ENCODE measurements at places on chromosomes 7 and 10.

GRCh38 chr7:155414547-155415492 lies 43.1 kb upstream of the EN2 start:
- DNase-seq, result no peak

DNA sequence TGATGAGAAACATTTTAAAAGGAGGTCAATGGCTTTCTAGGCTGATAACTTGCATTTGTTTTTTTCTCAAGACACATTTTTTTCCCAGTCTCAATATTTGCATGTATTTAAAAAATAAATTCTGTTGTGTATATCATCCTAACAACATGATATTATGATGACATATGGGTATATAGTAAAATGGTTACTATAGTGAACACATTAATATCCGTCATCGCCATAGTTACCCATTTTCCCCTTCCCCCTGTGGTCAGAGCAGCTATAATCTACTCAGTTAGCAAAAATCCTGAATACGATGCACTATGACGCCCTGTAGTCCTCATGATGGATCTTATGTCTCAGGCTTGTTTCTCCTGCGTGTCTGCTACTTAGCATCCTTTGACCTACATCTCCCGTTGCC lies 60.9 kb upstream of the ZPBP start:
- no peak for DNase-seq

- no peak for DNase-seq
These were observed 330.7 kb downstream of the ACTR3B start for GRCh38 chr7:153090209-153090608.

GRCh38 chr7:108157606-108158335 lies 27.6 kb upstream of the LAMB4 start:
- DNase-seq, result no peak

DNA sequence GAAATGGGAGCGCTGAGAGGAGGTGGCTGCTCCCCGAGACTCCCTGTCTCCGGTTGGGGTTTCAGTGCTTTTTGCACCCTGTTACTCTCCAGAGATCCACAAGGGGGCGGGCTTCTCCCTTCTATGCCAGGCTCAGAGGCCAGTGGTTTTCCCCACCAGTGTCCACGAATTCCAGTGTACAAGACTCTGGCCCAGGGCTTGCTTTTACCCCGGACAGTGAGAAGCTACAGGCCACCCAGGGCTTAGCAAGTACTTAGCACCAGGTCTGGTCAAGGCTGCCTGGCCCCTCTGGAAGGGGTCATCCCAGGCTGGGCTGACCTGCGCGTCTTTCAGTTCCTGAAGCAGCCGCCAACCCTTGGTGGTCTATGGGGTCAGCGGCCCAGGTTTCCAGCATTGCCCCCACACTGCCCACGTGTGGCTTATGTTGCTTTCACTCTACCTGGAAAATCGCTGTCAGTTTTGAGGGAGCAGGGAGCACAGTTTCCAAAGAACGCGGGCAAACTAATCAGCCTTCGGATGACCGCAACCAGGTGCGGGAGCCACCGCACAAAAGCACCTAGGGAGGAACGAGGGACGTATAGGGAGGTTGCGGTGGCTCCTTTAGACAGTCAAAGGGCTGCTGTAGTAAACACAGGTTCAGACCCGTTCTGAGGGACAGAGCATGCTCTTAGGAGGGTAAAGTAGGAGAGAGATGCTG lies 6.8 kb downstream of the CYP26A1 start:
- no peak for DNase-seq

DNA sequence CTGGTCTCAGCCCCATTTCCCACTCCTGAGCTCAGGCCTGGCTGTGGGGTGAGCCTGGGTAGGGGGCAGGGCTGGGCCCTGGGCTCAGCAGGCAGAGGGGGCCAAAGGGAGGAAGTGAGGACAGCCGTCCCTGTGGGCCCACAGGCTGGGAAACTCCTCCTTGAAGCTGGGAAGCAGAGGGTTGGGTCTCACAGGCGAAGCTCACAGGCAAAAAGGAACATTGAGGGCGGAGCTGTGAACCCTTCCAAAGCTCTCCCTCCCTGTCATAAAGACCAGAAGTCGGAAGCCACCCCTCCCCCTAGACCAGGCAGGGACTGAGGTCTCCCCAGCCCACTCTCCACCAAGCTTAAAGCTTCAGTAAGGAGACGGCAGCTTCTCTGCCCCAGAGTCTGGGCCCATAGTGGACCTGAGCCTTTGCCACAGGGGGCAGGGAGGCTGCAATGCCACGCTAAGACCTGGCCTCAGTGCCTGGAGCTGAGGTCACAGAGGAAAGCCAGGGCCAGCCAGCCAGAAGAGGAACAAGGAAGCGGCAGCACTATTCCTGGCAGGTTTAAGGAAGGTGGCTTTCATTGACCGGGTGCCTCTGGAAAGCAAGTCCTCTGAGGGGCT lies 1.0 kb upstream of the KCP start:
- peak; percentile 70 for DNase-seq

DNA sequence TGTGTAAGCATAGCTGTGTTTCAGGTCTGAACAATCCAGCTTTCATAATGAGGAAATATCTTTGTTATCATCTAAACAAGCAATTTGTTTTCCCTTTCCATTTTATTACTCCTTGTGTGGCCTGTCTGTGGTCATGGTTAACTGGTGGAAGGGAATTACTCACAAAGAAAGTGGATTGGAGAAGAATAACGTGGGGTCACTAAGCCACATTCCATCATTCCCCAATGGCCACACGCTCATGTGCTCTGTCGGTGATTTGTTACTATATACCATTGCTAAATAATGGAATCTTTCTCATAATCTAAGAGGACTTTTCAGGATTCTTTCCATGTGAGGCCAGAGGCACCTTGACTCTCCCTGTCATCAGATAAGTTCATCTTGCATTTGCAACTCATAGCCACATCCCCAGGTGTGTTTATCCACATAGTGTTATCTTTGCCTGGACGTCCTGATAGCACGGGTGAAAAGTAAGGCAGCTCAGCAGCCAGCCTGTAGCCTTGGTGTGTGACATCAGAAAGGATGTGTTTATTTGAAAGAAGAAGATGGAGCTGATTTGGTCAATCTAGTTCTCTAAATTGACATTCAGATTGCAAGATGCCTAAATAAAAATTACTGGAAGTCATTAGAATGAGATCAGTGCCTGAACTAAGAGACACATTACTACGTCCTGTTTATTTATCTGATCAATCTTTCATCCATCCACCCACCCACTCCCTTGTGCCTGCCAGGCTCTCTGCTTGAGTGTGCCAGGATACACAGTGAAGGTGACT lies 128.9 kb downstream of the CELF2 start:
- DNase-seq, result no peak

DNA sequence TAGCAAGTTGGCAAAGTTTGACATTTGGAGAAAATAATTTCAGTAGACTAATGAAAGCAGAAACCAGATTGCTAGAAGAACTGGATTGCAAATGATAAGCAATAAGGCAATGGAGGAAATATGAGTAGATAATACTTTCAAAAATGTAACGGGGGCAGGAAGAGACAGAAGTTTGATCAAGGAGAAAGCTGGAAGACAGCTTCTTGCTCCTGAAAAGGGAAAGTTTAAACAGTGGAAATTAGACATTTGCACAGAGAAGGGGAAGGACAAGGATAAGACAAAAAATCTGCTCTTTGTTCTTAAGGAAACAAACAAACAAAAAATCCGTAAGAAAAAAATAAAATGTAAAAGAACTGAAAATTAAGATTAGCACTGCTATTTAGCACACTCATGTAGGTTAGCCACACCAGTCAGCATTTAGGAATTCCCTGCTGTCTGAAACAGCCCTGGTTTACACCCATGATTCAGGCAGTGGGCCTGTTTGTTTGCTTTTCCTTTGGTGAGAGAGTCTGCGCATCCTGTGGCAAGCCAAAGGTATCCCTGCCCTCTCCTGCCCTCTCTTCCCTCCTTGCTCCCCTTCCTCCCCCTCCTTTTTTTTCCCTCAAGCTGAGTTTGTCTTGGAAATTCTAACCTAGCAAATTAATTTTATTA lies 104.3 kb upstream of the CAV2 start:
- DNase-seq, result no peak

DNA sequence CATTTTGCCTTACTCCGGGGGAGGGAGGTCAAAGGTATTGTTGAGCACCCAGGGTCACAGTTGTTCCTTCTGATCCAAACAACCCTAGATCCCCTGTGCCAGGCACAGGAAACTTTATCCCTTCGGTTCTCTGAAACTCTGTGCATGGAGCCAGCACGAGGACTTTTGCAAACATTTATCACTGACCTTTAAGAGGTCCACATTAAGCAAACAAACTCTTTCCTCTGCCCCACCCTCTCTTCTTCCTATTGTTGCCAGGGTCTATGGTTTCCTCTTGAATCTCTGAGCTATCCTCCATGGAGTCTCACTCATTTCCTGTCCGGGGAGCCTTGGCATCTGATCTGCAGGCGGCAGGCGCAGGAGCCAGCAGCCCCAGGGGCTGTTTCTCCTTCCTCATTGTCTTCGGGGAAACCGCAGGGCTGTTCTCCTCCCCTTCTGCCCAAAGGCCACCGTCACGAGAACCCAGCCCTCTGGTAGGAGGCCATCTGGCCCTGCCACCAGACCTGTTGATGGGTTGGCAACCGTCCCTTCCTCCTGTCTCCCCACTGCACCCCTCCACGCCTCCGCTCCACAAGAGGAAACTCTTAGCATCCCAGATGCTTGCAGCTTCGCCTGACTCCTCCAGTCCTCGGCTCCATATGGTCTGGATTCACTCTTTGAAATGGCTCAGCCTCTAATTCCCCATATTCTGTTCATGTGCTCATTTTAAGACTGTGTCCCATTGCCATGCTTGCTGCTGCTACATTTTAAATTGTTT lies 327.3 kb upstream of the NRP1 start:
- peak; percentile 84 for DNase-seq

DNA sequence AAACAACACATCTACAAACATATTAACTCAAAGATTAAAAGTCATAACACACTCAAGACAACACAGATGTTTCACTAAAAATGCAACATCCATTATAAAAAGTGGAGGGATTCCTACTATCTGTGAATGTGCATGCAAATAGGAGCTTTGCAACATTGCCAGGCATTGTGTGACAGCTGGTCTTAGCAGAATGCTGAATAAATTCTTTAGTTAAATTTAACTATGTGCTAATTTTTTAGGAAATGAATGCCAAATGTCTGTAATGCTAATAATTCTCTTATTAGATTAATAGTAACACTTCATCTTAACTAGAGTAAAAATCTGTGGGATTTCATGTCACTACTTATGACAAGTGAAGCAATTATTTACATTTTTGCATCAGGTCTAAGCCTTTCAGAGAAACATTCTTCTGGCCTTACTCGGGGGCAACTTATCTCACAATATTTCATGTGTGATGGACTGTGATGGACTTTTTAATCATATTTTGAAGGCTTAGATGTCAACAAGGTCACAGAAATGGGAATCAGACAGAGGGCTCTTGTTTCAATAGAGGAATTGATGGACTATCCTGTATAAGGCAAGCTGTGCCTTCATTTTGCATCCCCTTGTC lies 524.6 kb upstream of the KCND2 start:
- no peak for DNase-seq

GRCh38 chr10:19317952-19318351 lies 269.4 kb downstream of the MALRD1 start:
- no peak for DNase-seq

DNA sequence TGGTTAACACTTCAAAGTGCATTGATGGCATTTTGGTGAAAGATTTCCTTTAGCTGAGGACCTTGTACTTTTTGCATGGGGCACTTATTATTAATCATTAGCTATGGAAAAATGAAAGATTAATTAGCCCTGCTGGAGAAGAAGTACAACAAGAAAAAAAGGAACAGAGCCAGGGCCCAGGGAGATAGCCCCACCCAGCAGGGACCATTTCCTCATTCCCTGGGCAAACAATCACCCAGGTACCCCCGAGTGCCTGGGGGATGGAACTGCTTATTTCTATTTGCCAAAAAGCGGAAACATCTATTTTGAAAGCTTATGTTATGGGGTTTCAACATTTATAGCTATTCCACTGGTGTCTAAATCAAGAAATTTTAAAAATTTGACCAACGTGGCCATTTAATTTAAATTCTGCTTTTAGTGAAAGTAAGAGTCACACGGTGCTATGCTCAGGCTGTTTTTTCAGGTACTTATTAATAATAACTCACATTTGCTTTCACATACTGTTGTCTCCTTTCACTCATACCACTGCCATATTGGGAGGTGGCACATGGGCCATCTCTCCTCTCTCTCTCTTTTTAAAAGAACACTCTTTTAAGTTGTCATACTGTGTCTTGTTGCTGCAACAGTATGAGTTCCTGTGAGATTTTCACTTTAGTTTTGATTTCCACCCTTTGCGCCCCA lies 143.6 kb upstream of the KIF5B start:
- DNase-seq, result no peak

GRCh38 chr10:75146780-75147179 lies 35.3 kb downstream of the SAMD8 start:
- no peak for DNase-seq

DNA sequence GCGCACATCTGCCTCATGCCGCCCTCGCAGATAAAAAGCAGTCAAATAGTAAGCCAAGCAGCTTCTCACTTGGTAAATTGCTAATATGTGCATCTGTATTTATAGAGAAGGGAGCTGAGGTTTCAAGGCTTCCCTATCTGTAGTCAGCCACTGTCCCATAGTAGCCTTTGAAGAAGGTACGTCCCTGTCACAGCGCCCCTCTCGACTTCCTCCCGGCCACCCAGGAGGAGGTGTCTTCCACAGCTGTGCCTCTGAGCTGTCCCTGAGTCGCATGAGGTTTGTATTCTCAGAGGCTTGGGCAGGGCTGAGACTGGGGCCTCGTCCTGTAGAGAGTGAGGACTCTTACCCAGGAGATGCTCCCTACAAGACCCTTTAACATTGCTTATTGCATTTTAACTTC lies 49.0 kb downstream of the SPOCK2 start:
- peak; percentile 4 for DNase-seq

- DNase-seq, result no peak
These were observed 33.9 kb downstream of the DNAJB6 start for GRCh38 chr7:157370742-157371141.

All from Right ventricle myocardium inferior (tissue), 1 donor.